ENCODE measurements at places on chromosomes 1 and 21.

GRCh38 chr1:67040405-67040804 lies 13.5 kb downstream of the SLC35D1 start:
- no peak for DNase-seq

DNA sequence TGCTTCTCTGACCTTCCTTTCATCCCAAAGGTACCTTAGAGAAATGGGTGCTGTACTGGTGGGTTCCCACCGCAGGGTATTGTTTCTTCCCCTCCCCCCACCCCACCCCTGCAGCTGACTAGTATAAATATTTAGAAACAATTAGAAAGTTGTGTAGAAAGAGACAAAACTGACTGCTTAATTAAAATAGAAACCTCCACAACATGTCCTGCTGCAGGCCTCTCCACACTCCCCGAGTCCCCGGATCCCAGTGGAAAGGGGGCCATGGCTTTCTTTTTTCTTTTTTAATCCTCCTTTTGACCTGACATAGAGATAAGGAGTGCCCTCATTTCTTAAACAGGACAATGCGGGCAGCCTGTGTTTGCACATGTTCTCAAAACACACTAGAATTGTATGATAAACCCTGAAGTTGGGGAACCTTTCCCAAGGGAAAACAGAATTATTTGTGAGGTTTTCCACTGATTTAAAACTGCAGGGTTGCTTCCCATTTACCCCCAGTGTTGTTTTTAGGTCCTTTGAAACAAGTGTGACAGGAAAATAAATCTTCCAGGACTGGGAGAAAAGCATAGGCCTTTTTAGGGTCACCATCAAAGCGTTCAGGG lies 1.7 kb downstream of the RHOU start:
- no peak for DNase-seq

DNA sequence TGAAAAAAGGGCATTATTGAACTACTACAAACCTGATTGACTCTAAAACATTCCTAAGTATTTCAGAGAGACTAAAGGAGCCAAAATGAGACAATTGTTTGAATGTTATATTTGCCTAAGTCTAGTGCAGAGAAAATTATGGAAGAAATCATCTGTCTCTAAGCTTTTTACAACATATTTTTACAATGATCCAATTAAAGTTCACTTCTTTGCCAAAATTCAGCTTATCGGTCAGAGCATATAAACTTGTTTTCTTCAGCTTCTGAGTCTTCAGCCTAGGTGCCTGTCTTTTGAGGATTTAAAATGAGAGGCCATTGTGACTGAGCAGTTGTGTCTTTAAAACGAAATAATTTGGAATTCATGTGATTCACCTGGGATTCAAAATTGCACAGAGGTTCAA lies 181.2 kb upstream of the SGIP1 start:
- no peak for DNase-seq

DNA sequence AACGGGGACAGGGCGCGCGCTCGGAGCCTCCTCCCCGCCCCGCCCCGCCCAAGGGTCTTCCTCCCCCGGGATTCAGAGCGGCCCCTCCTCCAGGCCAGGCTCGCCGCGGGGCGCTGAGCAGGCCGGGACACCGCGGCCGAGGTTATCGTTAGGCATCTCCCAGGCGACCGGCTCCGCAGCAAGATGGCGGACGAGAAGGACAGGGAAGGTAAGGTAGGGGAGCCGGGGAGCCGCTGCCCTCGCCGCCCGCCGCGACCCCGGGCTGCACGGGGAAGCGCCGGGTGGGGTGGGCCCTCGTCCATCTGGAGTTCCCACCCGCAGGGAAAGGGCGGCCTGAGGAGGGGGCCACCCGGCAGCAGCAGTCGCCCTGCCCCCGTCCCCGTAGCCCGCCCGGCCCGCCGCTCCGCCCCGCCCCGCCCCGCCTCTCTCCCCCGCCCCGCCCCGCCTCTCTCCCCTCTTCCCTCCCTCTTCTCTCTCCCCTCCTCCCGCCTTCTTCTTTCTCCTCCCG lies 105.9 kb upstream of the HNRNPU start:
- DNase-seq, result no peak

GRCh38 chr1:83857103-83857502 lies 141.8 kb downstream of the TTLL7 start:
- DNase-seq, result no peak

DNA sequence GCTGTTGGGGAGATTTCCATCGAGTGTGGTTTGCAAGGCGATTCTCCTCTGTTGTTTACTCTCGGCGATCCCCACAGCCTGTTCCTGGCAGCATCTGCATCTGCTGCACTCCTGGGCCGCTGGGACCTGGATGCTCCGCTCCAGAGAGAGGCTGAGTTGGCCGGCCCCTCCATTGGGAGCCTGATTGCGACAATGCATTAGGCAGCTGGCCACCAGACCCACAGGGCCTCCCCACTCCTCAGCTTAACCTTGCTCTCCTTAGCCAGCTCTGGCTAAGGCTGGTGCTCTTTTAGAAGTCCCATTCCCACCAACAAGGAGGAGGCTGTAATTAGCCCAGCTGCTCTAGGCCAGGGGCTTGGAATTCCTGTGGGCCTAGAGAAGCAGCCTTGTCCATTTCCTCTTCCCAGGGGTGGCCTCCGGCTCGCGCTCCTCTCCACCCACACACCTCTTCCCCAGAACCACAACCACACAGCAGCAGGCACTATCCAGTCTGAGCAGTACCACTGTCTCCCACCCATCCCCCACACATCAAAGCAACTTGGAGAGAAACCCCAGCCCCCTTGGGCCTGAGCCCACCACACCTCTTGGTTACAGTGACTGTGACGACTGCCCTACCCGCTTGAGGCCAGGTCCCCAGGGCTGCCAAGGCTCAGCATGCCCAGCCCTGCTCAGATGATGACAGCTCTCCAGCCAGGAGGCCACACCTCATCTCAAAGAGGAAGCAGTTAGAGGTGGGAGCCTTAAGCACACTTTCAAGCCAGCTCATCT lies 193.8 kb upstream of the EDN2 start:
- DNase-seq, result no peak

DNA sequence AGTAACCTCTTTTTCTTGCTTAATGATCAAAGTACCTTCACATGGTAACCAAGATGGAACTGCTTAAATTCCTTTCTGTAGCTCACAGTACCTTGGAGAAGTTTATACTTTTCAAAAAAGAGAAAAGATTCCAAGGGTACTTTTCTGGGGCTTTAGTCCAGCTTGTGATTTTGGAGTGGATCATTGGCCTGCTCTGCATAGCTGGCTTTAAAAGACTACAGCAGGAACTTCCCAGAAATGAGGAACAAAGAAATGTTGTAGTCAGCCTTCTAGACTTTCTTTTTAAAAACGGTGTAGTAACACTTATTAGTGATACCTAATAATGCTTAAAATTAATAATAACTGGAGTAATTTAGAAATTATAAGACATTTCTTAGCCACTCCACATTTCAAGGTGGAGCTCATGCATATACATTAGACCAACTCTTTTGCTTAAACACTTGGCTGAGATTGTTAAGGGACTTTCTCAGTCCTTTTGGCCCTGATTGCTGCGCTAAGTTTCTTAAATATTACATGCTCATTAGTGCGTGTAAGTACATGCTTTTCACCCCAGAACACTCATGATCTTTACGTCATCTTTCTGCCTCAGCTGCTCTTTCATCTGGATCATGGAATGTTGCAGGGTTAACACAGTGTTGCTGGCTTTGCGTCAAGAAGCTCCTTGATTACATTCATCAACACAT lies 57.3 kb downstream of the SDCCAG8 start:
- DNase-seq, result no peak

DNA sequence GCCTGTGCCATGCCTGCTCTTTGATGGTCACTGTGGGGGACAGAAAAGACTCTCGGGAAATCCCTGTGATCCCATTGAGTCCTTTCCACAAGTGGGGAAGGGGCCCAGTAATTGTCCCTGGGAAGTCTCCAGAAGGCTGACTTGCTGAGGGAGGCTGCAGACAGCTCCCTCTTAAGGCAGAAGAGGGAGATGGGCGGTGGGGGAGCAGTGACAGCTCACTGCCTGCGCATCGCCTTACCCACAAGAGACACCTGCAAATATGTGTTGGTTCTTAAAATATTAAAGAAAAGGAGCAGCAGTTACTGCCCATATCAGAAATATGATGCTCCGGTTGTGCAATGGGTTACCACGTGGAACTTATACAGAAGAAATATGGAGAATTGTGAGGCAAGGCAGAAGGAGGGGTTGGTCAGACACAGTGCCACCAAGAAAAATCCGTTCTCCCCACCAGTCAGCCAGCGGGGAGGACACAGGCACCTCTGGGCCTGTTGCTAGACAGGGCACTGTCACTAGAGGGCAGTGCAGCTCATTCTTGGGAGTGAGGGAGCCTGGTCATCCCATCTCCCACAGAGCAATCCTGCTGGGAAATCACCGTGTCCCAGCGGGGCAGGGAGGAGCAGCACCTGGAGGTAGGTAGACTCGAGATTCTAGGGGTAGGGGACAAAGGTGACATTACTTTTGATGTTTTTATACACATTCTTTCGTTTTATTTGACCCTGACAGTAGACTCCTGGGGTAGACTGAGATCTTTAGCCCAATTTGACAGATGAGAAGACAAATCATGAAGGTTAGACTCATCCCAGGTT lies 6.9 kb upstream of the CAMK1G start:
- peak; percentile 65 for DNase-seq

DNA sequence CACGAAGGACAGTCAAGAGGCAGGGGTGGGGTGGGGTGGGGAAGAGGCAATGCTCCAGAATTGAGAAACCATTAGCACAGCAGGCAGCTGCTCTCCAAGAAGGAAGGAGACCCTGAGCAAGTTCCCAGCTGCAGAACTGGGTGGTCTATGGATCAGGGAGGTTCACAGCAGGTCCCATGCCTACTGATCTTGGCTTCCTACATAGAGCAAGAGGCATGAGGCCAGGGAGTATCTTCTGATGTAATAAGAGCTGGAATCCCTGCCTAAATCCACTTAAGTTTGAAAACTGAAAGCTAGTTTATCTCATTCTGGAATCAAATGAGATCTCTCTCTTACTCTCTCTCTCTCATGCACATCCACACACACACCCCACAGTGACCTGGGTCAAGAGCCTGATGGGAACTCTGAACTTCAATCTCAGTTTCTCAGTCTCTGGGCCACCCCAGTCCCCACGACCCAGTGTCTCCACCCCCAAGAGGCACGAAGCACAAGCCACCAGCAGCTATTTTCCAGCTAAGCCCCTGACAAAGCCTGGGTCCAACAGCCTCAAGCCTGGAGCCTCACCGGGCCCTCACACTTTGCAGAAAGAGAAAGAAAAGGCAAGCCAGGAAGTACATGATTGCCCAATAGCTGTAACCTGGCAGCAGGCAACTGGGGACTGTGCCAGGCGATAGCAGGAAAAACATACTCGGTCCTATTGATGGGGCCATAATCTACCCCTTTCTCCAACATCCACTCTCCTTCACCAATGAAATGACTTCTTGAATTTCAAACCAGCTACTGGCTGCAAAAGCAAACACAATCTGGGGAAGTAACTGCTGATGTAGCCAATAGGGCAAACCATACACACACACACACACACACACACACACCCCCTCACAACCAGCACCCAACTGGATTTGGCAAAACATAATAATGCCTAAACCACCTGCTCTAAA lies 2.2 kb downstream of the NUAK2 start:
- no peak for DNase-seq

- no peak for DNase-seq
Measured at GRCh38 chr1:40625476-40626382, 39.8 kb downstream of the RIMS3 start.

DNA sequence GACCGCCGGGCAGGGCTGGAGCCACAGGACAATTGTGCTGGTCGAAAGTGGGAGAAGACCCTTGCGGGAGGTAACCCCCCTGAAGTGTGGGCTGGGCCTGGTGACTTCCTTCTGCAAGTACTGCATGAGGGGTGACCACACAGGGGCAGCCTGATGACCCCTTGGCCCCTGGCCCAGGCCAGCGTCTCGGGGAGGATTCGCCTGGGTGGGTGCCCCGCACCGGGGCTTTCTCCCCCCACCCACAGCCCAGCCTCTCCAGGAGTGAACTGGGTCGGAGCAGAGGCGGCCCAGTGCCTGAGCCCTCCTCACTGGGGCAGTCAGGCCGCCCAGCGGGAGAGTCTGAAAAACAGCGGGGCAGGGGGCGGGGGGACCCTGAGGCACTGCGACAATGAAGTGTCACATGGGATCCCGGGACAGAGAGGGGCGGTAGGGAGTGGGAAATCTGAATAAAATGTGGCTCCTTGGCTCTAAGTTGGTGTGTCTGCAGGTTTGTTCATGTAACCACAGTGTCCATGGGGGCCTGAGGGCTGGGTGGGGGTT lies 1.6 kb upstream of the DNMT3L start:
- DNase-seq, result no peak

DNA sequence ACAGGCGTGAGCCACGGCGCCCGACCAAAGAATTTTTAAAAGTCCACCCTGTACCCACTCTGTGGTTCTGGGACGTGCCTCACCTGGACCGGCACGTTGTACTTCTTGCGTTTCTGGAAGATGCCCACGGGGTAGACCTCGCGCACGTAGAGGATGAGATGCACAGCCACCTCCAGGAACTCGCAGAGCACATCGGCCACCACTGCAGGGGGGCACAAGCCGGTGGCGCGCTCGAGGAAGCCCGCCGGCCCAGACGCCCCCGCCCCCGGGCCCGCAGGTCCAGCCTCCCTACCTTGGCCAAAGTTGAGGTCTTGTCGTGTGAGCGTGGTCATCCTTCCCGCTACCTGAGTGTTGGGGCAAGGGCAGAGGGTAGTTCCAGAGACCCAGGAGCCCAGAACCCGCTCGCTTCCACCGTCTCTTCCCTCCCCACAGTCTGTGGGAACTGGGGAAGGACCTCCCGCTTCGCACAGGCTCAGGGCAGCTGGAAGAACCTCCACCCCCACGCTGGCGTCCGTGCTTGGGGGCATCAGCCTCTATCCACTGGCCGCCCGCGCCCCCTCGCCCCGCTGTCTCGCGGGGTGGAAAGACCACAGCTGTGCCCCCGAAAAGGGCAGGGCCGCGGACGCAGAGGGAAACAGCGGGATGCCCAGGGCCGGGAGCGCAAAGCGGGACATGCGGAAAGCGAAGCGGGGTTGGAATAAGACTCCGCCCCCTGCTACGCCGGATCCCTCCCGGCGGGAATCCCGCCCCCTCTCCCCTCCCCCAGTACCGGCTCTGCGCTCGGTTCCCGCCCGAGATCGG lies 478 bp downstream of the MAD2L2 start:
- DNase-seq, result no peak

DNA sequence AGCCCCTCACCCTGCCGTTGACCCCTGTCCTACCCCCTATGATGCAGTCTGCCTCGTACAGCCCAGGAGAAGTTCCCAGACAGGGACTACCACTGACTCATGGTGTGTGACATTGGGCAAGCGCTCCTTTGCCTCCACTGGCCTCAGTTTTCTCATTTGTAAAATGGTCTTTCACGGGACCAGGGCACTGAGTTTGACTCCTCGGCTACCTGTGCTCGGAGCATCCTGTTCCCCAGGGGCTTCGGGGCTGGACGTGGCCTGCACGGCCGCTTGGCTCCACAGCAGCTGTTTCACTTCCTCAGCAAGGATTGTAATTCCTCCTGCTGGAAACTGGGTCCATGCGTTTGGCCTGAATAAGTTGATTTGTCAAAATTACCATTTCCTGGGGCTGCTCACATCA lies 277.3 kb downstream of the MATN1 start:
- no peak for DNase-seq

GRCh38 chr21:40813918-40814317 lies 33.0 kb downstream of the DSCAM start:
- no peak for DNase-seq
